CD4-positive, alpha-beta T cell treated with Interleukin-4 for 1 hour (primary cell): ENCODE measurements at places on chromosomes 5 and 9.

GRCh38 chr5:3325201-3325971, 270.2 kb upstream of the IRX1 start:
- DNase-seq = no peak

GRCh38 chr9:133513214-133514100, 11.3 kb downstream of the MYMK start:
- no peak for DNase-seq

DNA sequence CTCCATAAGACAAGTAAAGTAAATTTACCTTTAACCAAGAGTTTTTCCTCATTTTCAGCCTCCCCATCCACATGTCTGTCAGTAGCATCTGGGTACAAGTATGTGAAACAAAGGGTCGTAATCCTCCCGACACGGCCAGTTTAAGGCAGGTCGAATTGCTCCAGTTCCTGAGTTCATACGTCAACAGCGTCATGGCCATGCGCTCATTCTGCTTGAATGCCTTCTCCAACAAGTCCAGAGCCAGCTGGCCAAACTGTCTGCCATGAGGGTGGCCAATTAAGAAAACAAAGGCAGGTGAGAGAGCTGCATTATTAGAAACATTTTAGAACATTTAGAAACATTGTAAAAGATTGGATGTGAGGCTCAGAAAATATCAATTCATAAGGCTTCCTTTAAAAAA, 87.5 kb downstream of the TRPM6 start:
- no peak for DNase-seq

DNA sequence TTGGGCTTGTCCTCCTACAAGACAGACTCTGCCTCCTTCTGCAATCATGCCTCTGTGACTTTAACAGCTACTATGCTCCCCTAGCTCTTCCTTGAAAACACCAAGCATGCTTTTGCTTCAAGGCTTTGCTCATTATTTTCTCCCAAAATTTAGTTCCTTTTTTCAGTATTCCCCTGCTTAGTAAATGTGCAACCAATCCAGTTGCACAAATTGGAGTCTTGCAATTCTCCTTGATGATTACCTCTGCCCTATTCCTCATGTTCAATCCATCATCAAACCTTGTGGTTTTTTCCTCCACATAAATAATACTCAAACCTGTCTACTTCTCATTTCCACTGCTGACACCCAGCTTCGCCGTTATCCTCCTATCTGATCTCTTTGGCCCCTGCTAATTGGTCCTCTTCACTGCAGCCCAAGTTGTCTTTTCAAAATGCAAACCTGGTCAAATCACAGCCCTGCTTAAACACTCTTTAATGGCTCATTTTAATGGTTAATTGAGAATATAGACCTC, 296.3 kb downstream of the CWC27 start:
- DNase-seq = no peak

DNA sequence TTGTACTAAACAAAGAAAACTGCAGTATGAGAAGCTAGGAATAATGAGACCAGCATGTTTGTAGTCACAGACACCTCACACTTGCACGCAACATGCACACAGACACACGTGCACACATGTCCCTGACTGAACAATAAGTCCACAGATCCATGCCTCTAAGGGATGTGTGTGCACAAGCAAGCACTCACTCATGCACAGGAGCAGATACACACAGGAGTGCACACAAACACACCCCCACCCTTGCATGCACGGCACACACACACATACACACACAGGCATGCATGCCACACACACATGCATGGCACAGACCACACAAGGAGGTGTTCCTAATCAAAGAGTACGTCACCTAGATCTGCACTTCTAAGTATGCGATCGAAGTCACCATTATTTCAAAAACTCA, 111.4 kb upstream of the FAM120A start:
- no peak for DNase-seq

DNA sequence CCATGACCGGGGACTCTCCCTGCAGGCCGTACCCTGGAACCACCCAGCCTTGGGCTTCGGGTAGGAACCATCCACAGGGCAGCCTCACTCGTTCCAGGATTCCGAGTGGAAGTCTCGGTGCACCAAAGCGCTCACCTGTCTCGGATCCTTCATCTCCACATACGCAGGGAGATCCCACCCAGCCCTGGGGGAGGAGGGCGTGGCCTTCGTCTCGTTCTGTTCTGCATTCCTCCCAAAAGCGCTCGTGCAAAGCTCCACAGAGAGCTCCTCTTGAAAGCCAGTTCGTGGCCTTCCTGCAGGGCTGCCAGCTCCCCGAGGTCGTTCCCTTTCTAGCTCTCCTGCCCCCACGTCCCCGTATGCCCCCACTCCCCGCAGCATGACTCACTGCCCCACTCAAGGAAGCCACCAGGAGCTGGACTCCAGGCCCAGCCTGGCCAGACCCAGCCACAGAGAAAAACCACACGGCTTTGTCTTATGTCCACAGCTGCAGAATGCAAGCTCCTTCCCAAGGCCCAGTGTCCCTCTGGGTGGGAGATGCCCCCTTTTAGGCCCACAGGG, 65.0 kb upstream of the SARDH start:
- DNase-seq = no peak

- no peak for DNase-seq
Observed at GRCh38 chr9:130914417-130915095, 17.9 kb upstream of the QRFP start.

DNA sequence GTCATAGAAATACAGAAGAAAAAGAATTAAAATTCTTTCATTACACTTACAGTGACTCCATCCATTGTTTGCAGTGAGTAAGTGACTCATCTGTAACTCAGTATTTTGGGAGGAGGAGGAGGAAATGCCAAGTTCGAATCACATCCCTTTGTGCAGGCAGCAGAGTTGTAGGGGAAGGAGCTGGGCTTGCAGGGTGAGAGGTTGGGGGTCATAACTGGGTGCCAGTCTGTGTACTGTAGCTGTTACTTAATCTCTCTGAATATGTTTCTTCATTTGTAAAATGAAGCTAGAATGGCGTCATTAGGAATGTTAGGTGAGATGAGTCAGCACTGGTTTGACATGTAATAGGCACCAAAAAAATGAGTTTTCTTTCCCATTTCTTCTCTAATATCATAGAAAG, 235.7 kb upstream of the ADAMTSL1 start:
- no peak for DNase-seq
